ENCODE measurements at places on chromosomes 2 and 18.
A peak's percentile ranks its signal among the peaks of the same experiment; 100 is the strongest.

GRCh38 chr18:40371673-40372072, 1583.4 kb upstream of the PIK3C3 start:
- DNase-seq, result no peak

DNA sequence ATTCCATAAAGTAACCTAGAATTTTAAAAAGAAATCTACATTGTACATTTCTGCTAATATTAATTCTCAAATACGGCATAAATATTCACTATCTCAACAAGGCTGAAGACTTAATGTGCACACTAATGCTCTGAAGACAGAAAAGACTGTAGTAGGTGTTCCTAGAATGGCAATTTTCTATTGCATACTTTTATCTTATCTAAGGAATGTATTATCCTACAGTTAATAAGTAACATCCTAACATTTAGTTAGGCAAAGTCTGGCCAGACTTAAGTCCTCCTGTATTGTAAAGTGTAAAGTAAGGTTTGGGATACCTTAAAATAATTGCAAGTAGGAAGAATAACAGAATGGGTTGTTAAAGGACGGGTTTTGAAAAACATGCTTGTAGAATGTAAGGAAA, 42.2 kb downstream of the CHST9 start:
- no peak for DNase-seq

DNA sequence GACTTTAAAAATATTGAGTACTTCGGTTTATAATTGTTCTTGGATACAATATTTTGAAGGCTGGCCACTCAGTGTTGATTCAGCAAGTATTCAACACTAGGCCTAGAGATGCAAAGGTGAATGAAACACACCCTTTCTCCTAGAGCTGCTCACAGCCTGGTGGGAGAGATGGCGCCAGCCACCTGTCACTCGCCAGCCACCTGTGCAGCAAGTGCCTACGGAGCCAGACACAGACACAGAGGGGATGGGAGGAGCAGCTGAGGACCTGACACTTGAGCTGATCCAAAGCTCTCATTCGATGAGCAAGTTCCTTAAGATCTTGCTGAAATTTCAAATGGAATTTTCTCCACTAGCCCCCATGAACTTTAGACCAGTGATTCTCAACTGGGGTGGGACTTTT, 151.1 kb upstream of the RIOK3 start:
- no peak for DNase-seq

- DNase-seq, result peak; percentile 8
Observed at GRCh38 chr2:112787729-112788393, 3.6 kb upstream of the IL1A start.

GRCh38 chr2:890791-891190, 59.9 kb upstream of the SNTG2 start:
- no peak for DNase-seq

DNA sequence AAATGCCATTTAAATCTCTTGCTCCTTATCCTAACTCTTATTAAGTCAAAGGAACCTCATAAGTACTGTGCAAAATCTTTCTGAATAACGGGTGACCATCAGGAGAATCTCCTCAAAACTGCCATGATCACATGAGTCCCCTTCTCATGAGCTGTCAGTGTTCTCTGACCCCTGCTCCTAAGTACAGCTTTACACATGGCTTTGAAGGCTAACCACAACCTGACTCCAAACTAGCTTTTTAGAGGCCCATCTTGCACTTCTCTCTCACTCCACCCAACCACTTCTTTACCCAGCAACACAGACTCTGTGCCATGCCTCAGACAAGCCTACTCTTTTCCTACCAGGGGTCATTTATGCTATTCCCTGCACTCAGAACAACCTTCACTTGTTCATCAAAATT, 253.8 kb downstream of the GPD2 start:
- no peak for DNase-seq

- no peak for DNase-seq
Observed at GRCh38 chr2:120540719-120541552, 194.7 kb upstream of the GLI2 start.

- no peak for DNase-seq
Observed at GRCh38 chr2:100142393-100142792, at the start of gene AFF3. Gene AFF3, minus strand, starts transcription at chr2:100142590. Its CDS starts 38,136 bp downstream, at chr2:100104454.

DNA sequence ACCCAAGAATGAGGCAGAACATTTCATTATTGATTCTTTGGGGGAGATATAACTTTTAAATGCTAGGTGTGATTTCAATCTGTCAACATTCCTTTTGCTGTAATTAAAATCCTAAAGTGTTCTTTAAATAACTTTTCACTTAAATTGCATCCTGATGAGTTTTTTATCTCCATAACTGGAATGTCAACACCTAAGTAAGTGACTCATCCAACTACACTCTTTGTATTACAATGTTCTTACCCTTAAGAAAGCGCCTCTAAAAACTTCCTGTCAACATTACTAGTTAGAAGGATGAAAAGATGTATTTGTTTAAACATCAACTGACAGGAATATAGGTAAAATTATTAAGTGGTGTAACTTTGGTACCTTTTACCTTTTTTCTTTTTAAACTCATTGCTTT, 1657.0 kb downstream of the LRP1B start:
- no peak for DNase-seq

GRCh38 chr2:119008108-119008507, 66.1 kb downstream of the MARCO start:
- no peak for DNase-seq

DNA sequence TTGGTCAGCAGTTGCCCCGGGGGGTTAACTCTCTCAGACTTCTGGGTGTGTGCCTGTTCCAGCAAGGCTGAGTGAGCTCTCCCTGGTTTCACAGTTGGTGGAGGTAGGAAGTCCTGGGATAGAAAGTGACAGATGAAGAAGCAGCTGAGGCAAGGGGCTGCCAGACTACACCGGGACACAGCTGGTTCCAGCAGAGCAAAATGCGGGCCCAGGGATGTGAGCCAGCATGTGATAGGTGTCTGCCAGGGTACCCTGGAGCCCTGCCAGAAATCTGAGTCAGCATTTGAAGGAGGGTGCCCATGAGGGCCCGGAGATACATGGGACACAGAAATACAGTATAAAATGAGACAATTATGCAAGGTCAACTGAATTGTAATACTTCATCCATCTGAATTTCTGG, 79.3 kb upstream of the LGALSL start:
- no peak for DNase-seq

DNA sequence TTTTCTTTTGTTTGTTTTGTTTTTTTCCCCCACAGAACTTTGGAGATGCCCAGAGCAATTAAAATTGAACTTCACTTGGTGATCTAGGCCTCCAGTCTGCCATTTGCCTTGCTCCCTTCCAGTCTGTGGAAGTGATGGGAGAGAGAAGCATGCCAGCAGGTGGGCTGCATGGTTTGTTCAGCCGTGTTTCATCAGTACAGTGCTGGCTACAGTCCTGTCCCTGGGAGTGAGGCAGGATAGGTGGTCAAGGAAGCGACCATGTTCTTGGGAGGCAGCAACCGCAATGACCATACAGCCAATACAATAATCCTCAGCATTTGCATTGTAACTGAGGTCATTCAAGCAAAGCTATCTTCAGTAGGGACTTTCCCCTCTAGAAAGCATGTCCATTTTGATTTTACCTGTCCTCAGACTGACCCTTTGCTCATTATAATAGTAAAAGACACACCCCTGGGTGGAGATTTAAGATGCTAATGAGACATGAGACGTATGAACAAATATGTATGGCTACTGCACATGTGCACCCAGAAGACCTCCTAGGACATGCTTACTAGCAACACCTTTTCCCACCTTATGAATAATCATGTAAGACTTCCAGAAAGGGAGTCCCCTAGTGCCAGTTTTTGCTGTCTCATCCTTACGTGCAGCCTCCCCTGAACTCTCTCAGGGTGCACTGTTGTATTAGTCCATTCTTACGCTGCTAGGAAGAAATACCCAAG, 11.1 kb upstream of the LIPG start:
- DNase-seq, result no peak

- DNase-seq, result peak; percentile 22
Observed at GRCh38 chr2:26901326-26902183, 53.6 kb downstream of the DPYSL5 start.

GRCh38 chr18:24763765-24764513, 303.5 kb downstream of the HRH4 start:
- no peak for DNase-seq

DNA sequence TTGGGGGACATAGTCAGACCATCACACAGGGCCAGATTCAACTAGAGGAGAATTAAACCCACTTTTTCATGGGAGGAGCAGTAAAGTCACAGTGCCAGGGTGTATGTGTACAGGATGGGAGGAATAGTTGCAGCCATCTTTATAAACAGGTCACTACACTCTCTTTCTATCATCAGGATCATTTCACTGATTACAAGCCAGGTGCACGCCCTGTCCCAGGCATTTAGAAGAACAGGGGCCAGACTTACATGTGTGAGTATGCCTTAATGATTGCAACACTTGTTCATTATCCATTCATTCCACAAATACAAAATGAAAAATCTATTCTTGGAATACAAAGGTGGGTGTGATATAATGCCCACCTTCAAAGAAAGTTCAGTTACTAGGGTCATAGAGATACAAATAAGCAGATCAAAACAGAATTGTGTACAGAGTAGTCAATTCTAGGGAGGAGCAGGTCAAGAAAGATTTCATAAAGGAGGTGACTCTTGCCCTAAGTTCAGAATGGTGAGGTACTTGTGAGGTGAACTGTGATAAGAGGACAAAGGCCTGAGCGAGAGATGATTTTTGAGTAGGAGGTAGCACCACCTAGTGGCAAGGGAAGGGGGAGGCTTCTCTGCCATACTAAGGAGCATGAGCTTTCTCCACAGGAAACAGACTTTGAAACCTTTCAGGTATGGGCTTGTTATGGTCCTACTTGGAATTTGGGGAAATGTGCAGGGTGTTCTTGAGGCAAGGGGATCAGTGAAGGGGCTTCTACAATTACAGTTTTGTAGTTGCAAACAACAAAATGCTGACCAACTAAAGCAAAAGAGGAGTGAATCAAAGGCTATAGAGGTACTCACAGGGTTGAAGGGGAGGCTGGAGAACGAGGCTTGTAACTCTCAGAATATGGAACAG, 156.3 kb downstream of the SUCLG1 start:
- peak; percentile 74 for DNase-seq

DNA sequence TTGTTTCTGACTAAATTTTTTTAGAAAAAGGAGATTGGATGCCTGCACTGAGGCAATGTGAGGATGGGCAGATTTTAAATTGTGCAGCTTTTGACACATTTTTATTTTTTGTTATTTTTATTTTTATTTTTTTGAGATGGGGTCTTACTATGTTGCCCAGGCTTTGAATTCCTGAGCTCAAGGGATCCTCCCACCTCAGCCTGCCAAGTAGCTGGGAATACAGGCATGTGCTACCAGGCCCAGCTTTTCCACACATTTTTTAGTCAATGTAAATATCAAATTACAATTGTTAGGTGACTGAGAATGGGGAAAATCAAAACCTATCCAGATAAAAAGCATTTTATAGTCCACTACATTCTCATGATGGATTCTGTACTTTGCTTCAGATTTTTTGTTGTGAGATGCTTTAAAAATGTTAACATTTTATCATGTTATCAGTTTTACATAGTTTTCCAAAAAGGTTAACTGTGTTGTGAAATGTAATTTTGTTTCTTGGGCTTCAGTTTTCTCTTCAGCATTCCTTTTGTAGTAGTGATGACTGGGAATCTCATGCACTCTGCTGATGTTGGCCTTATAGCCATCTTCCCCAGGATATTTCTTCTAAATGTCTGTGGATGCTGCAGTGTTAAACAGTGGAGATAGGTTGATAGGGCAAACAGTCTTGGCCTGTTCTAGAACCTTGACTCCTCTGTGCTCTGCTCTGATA, 41.4 kb downstream of the PKP4 start:
- DNase-seq, result no peak

DNA sequence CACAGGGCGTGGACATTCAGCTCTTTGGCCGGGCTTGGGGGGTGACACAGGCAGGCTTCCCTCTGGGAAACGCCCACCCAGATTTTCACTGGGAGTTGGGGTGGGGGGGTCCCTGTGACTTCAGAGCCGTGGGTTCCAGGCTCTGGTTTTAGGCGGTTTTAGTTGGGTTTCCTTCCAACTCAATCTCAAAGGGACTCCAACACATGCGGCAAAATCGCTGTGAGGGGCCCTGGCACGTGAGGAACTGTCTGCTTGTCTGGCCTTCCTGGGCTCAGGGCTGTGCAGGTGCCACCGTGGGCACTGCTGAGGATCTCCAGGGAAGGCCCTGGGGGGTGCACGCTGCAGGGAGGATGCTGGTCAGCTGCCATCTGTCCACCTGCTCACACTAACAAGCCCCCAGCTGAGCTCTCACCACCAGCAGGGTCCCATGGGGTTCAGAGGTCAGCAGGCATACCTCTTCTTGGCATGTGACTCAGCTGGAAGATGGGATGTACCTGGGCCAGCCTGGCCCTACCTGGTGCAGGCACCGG, 11.7 kb downstream of the HS6ST1 start:
- no peak for DNase-seq

DNA sequence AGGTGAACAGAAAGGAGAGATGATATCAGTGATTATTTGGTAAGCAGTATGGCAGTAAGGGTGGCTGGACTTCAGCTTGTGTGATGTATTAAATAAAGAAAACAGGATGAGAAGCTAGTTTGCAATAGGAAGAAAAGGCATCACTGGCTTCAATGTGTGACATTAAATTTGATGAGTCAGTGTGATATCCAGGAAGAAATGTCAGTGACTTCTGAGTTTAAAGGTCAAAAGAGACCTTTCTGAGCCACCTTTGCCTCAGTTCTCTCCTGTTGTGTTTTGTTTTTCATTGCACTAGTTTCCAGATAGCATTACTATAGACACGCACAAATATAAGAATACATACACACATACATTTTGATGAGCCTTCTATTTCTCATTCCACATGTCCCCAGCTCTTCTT, 105.6 kb downstream of the PIGN start:
- no peak for DNase-seq

DNA sequence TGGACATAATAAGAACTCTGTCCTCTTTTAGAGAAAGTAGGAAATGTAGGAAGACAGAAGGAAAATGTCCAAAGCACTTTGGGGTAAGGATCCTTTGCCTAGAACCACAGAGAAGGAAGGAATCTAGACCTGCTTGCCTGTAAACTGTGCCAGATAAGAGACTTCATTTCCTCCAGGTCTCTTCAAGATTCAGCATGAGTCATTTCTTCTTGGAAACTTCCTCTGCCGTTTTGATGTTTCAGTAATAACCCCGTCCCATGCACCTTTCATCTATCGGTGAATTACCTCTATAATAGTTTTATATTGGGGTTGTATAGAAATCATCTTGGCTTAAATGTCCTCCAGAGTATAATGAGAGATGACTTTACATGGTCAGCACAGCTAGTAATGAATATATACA, 63.2 kb upstream of the LRATD1 start:
- DNase-seq, result no peak

DNA sequence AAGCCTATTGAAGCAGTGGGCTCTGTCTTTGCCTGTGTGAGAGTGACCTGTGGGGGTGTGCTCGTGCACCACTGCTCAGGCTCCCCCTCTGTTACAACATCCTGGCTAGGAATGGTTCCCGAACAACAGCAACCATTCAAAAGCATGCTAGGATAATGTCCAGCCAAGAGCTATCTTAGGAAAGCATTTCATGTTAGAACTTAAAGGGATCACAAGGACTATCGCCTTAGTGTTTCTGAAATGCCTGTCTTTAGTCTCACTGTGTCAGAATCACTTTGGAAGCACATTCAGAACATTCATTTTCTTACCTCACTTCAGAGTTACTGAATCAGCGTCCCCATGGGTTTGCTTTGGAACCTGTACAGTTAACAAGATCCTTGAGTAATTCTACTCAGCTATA, 134.9 kb upstream of the DSEL start:
- DNase-seq, result no peak

- DNase-seq, result no peak
Observed at GRCh38 chr2:19209575-19210341, 148.7 kb downstream of the OSR1 start.

GRCh38 chr2:122831649-122832048, 1076.2 kb downstream of the TSN start:
- DNase-seq, result peak; percentile 50

GRCh38 chr2:88489181-88489580, 36.7 kb upstream of the FOXI3 start:
- DNase-seq, result no peak
